Gastroesophageal sphincter (tissue), 4 donors: ENCODE measurements at places on chromosomes 4 and X.

DNA sequence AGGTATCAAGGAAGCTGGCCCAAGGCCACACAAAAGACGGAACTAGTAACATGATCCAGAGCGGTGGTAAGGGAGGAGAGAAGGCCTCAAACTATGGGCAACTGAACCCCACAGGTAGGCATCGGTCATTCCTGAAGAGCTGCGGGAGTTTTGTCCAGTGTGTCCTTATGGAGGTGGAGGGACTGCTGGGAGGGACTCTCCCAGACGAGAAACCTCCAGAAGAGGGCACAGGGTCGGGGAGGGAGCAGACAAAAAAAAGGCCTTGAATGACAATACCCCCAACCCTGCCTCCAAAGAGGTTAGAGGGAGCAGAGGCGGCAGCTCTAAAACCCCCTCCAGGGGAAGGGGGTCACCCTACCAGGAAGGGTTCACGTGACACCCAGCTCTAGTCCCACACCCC is 6.5 kb downstream of the PQBP1 start:
- ATAC-seq = no peak

DNA sequence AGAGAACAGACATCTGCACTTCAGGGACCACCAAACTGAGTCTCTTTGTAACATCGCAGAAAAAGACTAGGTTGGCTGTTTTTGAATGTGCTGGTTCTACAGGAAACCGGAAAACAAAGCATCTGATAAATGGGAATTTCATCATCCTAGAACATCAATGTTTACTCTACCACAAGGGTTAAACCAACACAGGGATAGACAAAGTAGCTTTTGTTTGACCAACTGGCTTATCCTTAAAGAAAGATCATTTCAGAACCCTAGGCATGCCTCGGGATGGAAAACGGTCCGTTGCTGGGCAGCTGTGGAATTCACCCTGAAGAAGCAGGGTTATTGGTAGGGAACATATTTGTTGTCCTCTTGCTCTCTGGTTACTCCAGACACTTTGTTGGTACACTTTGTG is 2355.5 kb upstream of the AGA start:
- ATAC-seq = no peak

DNA sequence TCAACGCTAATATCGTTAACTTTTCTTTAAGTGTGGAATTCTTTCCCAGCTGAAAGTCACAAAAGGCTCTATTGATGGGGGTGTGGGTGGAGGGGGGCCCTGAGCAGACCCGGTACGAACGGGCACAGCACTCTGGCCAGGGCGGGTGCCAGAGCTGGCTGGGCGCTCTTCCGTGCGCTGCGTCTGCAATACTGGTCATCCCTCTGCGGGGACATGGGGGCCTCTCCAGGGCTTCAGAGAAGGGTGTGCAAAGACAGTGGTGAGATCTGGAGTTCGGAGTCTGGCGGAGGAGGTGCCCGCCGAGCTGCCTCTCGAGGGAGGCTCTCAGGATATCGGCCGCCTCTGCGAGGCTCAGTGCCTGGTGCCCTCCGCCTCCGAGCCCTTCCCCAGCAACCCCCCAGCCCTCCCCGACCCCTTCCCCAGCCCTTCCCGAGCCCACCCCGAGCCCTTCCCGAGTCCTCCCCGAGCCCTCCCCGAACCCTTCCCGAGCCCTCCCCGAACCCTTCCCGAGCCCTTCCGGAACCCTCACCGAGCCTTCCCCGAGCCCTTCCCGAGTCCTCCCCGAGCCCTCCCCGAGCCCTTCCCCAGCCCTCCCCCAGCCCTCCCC is 34.3 kb downstream of the FGFRL1 start:
- ATAC-seq = no peak

DNA sequence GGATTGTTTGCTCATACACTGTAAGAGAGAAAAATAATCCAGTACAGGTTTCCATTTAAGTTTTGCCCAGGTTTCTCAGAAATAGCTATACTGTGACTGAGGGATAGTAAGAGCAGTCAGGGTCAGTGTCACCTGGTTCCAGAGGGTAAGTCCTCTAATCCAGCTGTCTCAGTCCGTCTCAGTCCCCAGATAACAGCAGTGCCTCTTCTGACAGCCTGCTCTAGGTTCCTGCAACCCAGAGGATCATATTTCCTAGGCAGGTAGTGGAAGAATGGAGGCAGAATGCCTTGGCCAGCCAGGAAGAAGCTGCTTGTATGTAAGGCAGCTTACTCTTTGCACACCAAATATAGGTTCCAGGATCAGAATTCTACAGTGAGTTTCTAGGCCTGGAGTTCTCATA is 22.6 kb upstream of the GNRHR start:
- ATAC-seq = no peak

DNA sequence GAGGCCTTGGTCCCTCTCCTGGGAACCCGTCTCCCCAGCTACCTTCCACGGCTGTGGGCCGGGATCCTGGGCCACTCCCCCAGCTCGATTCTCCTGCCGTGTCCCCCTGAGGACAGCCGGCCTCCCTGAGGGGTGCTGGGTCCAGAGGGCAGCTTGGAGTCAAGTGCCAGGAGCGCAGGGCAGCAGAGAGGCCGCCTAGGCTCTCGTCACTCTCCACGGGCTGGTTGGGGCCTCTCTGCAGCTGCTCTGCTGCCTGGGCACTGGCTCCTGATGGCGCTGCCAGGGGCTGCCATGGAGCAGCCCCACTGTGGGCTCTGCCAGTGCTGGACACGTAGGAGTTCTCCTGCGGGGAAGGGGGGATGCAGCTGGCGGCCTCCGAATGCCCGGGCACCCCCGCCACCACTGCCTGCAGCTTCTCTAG is 6.7 kb downstream of the IRAK1 start:
- ATAC-seq = no peak

DNA sequence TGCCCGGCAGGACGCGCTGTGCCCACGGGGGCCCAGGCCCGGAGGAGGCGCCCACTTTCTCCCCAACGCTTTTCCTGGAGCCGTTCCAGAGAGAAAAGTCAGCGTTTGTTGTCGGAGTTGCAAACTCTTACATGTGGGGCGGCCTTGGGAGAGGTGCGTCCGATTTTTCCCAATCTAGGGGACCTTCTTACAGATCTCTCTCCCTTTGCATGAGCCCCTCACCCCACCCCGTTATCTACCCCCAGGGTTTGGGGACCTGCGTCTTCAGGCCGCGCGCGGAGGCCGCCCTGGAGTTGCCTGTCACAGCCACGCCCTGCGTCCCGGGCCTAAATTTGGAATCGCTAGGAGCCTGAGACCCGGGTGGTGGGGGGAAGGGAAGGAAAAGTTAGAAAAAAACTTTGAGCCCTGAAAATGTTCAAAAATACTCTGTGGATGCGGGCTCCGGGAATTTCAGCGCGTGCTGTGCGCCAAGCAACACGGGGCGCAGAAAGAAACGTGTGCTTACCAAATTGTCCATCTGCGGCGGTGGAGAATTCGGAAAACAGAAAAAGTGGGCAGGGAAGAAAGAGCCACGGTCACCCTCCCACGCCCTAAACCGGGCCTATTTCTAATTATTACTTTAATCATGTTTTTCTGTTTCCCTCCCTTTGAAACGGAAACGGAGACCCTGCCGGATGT is 587 bp downstream of the CD99 start:
- peak; percentile 20 for ATAC-seq
